Stimulated activated CD4-positive, alpha-beta T cell treated with anti-CD3 and anti-CD28 coated beads, Interleukin-15, amount 100 ng/mL, for 48 hours (primary cell): ENCODE measurements at places on chromosomes 1 and 21.
A peak's percentile ranks its signal among the peaks of the same experiment; 100 is the strongest.

- DNase-seq: no peak
These were observed 125.1 kb downstream of the BARHL2 start for GRCh38 chr1:90591970-90592356.

DNA sequence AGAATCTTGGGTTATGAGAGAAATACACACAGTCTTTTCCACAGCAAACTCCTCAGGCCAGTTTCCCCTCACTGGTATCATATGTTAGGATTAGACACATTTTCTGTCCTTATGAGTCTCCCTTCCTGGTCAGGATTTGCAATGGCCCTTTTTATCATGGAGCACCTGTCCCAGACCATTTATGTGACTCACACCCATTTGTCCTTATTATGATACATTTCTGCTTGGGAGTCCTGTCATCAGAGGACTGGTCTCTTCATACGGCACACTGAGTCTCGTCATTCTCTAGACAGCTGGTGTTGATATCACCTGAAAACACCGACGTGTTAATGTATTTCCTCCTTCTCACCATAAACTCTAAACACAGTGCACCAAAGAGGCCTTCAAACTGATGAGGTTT lies 105.0 kb upstream of the SYT6 start:
- DNase-seq: no peak

GRCh38 chr1:117686907-117687306 lies 81.1 kb downstream of the TENT5C start:
- DNase-seq: no peak

GRCh38 chr1:4586611-4587160 lies 67.7 kb upstream of the AJAP1 start:
- no peak for DNase-seq

DNA sequence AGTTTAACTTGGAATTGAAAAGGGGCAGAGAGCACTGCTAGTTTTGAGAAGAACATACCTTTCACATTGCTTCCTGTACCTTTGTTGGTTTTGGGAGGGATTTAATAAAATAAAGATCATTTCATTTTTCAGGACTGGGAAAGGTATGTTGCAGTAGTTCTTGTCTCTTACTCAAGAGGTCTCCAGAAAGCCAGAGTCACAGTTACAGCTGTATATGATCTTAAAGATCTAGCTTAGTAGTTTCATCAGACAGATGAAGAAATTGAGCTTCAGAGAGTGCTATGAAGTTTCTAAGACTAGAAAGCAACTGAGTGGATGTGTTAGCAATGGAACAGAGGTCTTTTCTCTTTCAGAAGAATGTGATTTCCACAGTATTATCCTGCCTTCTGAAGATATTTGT lies 1.0 kb downstream of the OR10K2 start:
- no peak for DNase-seq

- DNase-seq: no peak
These were observed 14.4 kb downstream of the PRCC start for GRCh38 chr1:156781585-156782186.

DNA sequence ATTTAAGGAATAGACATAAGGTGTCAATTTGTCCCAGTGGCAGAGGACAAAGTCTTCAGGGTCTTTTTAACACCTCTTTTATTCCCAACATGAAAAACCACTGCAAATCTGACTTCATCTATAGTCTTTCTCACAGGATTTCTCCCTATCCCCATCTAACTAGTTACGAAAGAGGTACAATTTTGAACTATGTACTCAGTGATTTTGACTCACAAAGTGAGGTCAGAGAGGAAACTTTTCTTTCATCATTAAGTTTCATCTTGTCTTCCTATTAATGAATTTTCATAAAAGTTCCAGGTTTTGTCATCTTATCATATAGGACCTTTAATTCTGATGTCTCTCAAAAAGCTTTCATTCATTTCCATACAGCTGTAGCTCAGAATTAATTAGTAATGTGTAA lies 63.3 kb downstream of the ASH1L start:
- DNase-seq: no peak

DNA sequence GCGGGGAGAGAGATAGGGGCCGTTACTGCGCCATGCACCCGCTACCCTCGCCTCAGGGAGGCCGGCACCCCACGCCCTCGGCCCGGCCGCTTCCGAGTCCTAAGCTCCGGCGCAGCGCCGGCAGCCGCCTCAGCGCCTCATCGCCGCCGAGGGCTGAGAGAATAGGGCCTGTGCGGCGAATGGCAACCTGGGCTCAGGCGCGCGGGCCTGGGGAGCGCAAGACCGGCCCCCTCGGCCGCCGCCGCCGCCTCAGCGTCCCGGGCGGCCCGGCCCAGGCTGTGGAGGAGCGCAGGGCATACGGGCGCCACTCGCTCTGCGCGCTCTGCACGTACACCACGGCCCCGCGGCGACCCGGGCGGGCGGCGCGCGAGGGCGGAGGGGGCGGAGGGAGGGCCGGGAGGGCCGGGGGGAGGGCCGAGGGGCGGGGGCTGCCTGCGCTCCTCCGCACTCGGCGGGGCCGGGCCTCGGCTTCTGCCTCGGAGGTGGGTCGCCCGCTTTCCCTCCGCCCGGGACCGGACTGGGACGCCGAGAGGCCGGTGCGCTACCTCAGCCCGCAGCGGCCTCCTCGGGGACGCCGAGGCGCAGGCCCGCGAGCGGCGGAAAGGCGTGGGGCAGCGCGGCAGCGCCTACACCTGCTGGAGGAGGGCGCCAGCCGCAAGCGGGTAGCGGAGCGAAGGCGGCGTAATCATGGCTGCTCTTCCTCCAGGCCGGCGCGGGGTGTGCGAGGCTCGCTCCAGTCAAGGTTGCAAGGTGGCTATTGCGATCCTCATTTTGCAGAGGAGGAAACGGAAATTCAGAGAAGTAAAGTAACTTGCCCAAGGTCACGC lies at the start of gene EGLN1:
TSS of gene EGLN1 (minus strand) at position 317 of the 827 bp plus-strand sequence. CDS start 399 bp downstream, outside the sequence.
- DNase-seq: peak; percentile 56

DNA sequence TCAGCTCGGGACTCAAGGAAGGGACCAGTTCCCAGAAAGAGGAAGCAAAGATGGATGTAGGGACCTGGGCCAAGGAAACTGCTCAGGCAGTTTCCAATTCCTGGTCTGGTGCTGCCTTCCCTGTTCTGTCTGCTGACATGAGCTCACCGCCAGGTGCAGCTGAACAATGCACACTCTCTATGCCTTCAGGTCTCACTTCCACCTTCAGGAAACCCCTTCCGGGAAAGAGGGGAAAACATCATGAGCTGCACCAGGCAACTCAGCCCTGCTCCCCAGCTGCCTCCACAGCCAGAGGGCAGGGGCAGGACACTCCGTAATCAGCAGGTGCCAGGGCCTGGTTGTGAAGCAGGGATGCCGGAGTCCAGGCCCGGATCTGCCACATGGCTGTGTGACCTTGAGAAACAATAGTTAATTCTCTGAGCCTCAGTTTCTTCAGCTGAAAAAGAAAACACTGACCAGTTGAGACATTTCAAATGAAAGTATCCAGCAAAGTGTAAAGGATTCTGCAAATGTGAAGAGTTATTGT lies 27.8 kb downstream of the SMIM12 start:
- DNase-seq: no peak

GRCh38 chr1:11626551-11626950 lies 27.7 kb downstream of the FBXO2 start:
- DNase-seq: no peak

DNA sequence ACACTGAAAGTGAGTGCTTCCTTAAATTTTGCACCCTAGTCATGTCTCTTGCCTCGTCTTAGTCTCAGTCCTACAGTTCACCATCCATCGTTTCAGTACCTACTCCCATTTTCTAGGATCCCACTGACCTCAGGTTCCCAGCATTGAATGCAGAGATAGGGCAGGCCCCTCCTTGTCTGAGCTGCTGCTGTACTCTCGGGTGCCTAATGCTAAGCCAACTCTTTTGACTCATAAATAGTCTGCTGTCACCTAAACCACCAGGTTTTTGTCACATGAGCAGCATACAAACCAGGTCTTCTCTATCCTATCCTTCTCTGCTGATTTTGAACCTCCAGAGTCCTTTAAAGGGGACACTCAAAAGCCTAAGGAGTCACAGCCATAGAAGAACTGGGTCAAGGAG lies 3.0 kb downstream of the ARHGAP30 start:
- DNase-seq: peak; percentile 20

DNA sequence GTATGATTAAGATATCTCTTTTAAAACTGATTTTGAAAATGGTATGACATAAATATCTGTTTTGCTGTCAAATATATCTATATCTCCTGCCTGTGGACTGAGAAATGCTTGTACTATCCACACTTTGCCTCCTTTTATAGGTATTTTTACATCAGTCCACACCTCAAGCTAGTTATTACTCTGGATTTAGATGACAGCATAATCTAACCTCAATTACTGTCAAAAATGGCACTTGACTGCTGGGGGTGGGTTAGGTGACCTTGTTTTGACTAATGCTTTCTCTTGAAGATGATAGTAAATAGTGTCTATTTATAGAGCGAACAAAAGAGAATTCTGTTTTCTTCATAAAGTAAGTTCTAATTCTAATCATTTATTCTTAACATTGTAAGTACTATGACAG lies 9.1 kb downstream of the ADGRL2 start:
- DNase-seq: no peak

DNA sequence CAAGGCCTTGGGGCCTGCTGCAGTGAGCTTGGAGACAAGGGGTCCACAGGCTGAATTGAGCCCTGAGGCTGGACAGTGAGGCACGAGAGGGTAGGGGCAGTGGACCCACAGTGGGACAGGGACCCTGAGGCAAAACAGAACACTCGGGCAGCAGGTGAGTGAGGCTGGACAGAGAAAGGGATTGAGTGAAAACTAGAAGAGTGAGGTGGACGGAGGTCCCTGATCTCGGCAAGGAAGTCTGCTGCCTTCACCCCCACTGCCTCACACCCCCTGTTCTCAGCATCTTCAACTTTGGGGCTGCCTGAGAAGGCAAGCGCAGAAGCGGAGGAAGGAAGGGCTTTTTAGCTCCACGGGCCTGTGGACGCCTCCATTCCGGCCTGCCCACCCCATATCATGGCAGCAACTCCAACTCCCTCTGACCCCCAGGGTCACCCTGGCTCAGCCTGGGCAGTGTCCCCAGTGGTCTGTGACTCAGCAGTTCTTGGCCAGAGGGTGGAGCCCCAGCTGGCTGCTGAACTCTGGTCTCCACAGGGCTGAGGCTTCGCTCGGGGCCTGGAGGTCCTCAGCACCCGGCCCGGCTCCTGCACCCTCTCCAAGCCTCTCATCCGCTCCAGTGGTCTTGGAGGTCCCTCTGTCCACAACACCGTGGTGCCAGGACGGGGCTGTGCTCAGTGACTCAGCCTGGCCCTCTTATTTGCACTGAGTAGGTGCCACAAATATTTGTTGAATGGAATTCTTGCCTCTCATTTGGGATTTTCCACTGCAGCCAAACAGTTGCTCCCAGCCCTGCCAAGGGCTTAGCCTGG lies 60.0 kb upstream of the EPS8L3 start:
- DNase-seq: no peak

DNA sequence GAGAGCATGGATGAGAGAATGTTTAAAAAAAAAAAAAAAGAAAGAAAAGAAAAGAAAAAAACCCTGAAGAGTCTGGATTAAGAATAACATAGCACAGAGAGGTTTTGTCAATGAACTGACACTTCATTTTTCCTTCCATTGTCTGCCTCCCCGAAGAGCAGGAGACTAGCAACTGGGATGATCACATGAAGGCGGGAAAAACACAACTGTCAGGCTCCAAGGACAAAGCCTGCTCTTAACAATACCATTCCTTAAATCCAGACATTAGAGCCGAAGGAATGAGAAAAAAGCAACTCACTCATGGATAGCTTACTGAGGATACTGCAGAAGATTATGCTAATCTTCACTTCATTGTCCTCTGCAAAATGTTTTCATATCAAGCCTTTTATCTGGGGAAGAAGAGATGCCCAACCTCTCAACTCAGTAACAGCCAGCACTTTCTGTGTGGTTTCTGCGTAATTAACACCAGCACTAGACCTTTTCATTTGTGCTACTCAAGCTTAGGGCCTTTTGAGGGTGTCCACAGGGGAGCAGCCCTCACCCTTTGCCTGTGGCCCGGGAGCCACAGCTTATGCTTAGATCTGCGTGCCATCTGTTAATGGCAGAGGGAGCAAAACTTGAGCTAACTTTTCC lies 182.3 kb downstream of the BARHL2 start:
- no peak for DNase-seq

DNA sequence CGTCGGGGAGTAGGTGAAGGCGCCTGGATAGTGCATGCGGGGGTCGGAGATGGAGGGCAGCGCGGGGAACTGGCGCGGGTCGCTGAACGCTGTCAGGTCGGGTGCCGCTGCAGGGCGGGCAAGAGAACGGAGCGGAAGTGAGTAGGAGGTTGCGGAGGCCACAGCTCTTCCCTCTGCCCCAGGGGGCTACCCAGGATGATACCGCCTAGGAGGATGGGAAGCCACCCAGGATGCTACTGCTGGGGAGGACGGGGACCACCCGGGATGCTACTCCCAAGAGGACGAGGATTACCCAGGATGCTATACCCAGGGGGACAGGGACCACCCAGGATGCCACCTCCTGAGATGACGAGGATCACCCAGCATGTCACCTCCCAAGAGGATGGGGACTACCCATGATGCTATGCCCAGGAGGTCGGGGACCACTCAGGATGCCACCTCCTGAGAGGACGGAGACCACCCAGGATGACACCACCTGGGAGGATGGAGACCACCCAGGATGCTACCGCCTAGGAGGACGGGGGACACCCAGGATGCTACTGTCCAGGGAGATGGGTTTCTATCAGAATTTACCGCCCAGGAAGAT lies 123.8 kb downstream of the CLIC6 start:
- DNase-seq: no peak

GRCh38 chr1:5616366-5617178 lies 375.7 kb downstream of the NPHP4 start:
- DNase-seq: no peak

GRCh38 chr1:156705918-156706656 lies 704 bp upstream of the CRABP2 start:
- DNase-seq: peak; percentile 71

- no peak for DNase-seq
These were observed 21.2 kb downstream of the CEP170 start for GRCh38 chr1:243233908-243234307.

DNA sequence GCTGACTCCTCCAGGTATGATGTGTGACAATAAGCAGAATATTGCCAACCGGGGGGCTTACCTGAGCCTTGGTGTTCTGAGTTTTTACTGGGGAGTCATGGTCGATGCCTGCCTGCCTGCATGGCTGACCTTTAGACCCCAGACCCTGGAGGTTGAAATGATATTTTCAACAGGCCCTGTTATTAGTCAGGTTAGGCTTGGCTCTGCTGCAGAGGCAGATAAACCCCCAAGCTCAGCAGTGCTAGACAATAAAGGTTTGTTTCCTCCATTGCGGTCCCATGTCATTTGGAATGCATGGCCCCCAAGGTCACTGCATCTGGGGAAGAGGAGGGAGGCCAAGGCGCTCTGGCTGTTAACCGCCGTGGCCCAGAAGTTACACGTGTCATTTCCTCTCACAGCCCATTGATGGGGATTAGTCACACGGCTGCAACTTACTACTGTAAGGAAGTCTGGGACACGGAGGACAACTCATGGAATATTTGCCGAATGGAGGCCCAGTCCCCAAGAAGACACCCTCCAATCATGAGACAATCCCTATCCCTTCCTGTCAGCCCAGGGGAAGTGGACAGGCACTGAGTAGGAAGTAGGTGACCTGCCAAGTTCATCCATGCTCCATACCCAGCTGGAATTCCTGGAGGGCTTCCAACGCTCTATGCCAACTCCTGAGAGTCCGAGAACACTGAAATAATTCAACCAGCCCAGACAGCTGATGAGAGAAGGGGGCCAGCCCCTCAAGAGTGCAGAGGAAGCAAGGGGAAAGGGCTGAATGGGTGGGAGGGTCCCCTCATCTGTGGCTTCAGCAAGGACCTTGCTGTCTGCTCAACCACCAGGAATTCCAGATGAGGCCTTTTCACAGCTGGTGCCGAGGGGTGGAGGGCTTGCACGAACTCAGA lies 97.3 kb downstream of the TAS1R2 start:
- DNase-seq: no peak
